ENCODE measurements at places on chromosomes 2 and 18.

DNA sequence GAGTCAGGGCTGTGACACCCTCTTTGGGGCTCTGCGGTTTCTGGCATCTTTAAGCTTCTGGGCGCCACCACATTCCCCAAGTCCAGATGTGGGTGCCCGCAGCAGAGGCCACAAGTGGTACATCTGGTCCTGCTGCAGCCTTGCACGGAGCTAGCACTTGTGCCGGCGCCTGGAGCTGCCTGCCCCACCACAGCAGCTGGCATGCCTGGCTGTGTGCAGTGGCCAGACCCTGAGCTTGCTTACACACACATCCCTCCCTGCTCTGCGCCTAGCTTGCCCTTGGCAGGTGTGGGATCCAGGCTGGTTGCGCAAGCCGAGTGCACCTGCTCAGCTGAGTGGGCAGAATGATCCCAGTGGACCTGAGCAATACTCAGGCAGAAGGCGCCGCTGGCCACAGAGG lies 27.3 kb downstream of the SLC4A10 start:
- no peak for DNase-seq

DNA sequence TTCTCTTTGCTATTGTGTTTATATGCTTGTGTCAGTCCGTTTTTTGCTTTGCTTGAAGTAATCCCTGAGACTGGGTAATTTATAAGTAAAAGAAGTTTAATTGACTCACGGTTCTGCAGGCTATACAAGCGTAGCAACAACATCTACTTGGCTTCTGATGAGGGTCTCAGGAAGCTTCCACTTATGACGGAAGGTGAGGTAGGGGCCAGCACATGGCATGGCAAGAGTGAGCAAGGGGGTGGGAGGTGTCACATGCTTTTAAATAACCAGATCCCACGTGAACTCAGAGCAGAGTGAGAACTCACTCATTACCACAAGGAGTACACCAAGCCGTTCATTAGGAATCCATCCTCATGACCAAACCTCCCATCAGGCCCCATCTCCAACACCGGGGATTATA lies 540.3 kb downstream of the TDRD15 start:
- no peak for DNase-seq

DNA sequence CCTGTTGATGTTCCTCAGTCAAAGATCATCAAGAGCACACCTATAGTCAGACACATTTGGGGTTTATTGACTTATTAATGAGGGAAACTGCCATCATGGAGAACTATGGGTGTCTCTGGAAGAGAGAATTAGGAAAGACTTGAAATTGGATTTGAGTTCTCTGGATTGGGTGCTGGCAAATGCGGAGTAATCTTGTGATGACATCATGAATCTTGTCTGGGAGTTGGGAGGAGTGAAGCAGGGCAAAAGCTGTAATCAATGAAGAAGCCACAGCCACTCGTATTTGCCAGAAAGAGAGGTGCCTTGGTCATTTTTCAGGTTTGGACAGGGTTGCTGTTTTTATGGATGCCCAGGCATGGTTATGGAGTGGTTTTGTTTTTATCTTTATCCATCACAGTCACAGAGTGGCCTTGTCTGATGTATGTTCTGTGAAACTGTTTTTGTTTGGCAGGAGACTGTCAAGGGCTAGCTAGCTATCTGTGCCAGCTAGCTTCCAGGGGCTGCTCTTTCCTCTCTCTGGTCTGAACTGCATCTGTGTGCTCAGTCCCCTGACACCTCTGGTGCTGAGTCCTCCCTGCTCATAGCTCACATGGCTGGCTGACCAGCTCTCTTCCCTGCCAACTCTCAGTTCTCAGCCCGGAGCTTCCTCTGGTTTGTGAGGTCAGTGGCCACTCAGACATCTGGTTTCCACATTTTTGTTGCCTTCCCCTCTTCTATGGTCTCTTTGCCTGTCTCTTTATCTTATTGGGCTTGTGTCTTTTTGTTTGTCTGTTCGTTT lies 193.4 kb upstream of the RMP24 start:
- DNase-seq, result no peak

- DNase-seq, result no peak
Observed at GRCh38 chr2:148955798-148956197, 80.8 kb downstream of the KIF5C start.

DNA sequence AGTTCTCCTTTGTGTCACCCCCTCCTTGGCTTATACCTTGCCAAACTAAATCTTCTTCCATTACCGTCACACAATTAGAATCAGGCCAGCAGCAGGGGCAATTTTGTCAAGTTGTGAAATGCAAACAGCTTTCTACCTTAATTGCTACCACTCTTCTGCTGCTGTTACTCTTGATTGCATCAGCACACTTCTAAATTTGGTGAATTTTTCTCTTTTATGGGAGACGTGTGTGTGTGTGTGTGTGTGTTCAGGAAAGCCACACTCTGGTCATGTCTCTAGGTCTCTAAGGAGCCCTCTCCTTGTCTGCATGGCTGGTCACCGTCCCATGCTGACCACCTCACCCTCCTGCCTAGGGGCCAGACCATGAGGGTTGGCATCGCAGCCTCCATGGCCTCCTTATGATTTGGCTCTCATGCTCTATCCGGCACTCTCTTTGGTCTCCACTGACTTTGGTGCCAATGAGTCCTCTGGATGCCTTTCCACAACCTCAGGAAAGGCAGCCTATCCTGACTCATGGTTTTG lies 87.7 kb downstream of the GATA6 start:
- DNase-seq, result no peak

DNA sequence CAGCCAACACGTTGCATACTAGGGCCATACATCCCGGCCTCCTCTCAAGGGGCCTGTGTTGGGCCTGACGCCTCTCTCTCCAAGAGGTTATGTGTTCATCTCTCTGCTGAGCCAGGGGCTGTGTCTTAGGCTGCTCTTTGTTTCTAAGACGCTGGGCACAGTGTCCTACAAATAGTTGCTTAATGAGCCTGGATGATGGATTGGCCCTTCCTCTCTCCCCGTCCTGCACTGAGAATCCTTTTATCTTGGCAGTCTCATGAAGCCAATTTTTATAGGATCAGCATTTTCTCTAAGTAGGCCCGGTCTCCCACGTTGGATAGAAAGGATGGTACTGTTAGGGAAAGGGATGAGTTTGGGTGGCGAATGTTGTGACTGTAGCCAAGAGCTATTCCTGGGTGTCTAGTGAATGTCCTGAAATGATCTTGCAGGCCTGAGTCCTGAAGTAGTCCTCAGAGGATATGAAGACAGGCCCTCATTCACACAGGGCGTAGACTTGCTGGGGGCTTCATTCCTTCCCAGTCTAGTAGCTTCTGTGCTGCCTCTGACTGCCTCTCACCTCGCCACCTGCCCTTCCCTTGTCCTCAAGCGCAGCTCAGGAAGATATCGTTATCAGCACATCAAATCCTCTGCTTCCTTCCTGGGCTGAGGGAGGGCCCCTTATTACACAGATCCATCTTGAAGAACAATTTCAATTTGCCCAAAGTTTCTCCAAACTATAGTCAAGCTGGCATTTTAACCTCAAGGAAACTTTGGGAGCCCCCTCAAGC lies 8.8 kb downstream of the LBH start:
- DNase-seq, result no peak

- peak; percentile 59 for DNase-seq
Observed at GRCh38 chr2:207163053-207163755, 2.5 kb downstream of the KLF7 start.

DNA sequence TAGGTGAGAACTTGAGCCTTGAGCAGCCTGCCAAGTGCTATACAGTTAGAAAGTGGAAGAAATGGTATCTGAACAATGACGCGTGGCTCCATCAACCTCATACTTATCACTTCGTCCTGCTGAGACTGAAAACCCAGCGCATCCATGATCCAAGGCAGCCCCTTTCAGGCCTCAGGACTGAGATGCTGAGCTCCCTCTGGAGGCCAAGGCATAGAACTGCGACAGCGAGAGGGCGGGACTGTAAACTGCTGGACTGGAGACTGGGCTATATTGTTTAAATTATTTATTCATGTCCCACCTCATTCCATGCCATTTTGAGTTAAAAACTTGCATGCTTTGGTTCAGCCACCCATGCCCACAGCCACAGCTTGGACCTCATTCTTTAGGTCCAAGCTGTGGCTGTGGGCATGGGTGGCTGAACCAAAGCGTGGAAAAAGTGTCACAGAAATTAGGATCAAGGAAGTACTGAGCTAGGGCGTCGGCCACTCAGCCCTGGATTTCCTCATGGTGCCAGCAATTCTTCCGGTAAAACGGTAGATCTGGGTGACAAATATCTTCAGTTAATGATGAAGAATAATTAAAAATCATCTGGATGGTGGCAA lies 195.5 kb downstream of the L3MBTL4 start:
- peak; percentile 29 for DNase-seq

GRCh38 chr2:50343150-50343830 lies 688.6 kb downstream of the NRXN1 start:
- no peak for DNase-seq

- no peak for DNase-seq
Observed at GRCh38 chr18:32093523-32093922, 1.8 kb downstream of the RNF138 start.

DNA sequence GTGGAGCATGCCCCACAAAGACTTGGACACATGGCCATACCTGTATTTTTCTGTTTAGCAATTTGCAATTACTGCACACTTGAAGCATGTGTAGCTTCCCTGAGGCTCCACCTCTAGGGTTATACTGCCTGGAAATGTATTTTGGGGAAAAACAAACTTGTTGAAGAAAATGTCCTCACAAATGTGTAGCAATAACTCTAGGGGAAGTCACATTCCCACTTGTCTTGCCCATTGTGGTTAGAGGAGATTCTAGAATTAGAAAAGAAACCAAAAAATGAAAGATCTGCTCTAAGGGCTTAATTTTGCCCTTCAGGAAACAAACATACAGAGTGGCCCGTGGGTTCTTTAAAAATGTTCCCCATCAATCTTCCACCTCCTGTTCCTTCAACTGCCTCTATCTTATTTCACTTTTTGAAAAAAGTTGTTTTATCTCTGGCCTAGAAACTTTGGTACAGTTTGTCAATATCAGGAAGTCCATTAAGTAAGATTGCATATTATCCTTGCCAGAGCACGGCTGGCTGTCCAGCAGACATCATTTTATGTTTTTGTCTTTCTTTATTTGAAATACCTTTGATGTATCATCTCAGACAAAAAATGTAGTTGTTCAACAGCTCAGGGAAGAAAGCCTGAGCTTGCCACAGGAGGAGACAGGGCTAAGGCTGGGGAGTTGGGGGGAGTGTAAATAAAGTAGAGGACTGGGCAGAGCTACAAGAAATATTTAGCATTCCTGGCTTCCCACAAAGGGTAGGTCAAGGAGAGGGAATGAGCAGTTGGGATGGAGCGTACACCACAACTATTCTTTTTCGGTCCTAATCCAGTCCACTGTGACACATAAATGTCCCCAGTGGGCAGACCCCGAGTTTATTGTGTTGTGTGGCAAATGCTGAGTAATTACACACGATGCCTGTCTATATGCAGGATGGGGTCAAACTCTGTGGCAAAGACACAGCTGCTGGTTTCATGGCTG lies 96.8 kb upstream of the CDC42EP3 start:
- DNase-seq, result no peak

GRCh38 chr18:40346146-40346545 lies 1608.9 kb upstream of the PIK3C3 start:
- no peak for DNase-seq

- DNase-seq, result no peak
Observed at GRCh38 chr2:238869-239268, 25.0 kb downstream of the SH3YL1 start.

- no peak for DNase-seq
Observed at GRCh38 chr18:10419420-10420103, 34.9 kb upstream of the APCDD1 start.

GRCh38 chr18:48640566-48641270 lies 101.9 kb downstream of the CTIF start:
- DNase-seq, result no peak

DNA sequence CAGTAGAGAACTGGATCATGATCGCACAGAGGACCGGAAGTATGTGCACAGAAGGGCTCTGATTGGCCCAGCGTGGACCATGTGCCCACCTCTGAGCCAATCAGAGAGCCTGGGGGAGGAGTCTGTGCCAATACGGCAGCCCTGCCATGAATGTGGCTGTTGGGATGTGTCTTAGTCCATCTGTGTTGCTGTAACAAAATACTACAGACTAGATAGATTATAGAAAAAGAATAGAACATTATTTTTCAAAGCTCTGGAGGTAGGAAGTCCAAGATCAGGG lies 132.0 kb downstream of the NDUFA10 start:
- no peak for DNase-seq

DNA sequence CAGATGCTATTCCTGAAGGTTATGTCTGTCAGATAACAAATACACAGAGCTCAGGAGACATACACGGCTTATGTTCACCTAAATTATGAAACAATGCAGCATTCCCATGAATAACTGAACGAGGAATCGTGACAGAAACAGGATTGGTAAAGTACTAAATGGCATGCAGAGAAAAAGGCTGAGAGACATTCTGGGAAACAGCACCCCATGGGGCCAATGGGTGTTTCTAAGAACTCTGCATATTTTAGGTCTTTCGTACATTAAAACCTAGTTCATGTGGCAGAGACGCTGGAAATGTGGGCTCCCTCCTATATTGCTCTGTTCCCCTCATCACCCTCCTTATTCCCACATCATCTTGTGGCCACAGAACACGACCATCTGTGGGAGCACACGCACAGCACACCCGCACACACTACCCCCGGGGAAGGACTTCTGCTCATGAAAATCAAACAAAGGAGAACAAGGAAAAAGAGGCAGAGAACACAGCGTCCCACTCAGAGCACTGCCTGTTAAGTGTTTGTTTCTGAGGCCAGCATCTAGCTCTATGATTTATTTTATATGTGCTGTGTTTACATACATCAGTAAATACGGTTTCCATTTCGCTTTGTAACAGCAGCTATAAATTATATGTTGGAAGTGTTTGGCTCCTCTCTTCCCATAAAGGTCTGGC lies 143.6 kb downstream of the AFF3 start:
- DNase-seq, result no peak

GRCh38 chr2:201854841-201855240 lies 48.5 kb downstream of the CDK15 start:
- no peak for DNase-seq

GRCh38 chr2:55805686-55806085 lies 112.0 kb upstream of the PNPT1 start:
- DNase-seq, result peak; percentile 64

- DNase-seq, result peak; percentile 11
Observed at GRCh38 chr2:98078701-98079100, 8.3 kb upstream of the VWA3B start.

- no peak for DNase-seq
Observed at GRCh38 chr2:37454851-37455762, 110.7 kb downstream of the QPCT start.
